ENCODE measurements at places on chromosomes 5 and 9. TPM values are rescaled to one million over a fixed set of nuclear protein-coding genes. Genes with fewer than 3 reads are reported as not detected.

GRCh38 chr5:96855031-96855872 lies 21.0 kb upstream of the ERAP2 start:
- no peak overlapping the region for H3K4me3 ChIP-seq
- H3K27ac ChIP-seq = no peak overlapping the region
- no peaks in the 10 kb centered on the region for H3K27me3 ChIP-seq
- no peaks in the 10 kb centered on the region for H3K36me3 ChIP-seq

DNA sequence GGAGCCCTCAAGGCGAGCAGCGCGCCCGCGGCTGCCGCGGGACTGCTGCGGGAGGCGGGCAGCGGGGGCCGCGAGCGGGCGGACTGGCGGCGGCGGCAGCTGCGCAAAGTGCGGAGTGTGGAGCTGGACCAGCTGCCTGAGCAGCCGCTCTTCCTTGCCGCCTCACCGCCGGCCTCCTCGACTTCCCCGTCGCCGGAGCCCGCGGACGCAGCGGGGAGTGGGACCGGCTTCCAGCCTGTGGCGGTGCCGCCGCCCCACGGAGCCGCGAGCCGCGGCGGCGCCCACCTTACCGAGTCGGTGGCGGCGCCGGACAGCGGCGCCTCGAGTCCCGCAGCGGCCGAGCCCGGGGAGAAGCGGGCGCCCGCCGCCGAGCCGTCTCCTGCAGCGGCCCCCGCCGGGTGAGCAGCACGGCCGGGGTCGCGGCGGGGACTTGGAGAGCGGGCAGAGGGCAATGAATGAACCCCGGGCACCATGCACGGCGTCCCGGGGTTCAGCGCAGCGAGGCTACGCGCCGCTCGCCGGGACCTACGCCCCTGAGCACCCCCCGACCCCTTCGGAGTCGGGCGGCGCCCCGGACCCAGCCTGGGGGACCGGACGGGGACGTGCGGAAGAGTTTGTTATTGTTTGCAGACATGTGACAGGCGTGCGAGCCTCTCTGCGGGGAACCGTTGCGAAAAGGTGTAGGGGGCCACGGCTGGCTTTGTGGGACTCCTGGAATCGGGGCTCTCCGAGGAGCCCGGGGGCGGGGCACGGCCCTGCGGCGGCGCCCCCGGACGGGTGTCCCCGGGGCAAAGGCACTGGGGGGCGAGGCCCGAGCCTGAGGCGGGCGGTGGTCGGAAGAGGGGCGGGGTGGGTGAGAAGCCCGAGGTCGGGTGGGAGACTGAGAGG lies 553 bp downstream of the MAP3K1 start:
- no peaks in the 10 kb centered on the region for H3K36me3 ChIP-seq
- DNase-seq = peak; percentile 67
- H3K27ac ChIP-seq = peak overlapping the region; percentile 91

DNA sequence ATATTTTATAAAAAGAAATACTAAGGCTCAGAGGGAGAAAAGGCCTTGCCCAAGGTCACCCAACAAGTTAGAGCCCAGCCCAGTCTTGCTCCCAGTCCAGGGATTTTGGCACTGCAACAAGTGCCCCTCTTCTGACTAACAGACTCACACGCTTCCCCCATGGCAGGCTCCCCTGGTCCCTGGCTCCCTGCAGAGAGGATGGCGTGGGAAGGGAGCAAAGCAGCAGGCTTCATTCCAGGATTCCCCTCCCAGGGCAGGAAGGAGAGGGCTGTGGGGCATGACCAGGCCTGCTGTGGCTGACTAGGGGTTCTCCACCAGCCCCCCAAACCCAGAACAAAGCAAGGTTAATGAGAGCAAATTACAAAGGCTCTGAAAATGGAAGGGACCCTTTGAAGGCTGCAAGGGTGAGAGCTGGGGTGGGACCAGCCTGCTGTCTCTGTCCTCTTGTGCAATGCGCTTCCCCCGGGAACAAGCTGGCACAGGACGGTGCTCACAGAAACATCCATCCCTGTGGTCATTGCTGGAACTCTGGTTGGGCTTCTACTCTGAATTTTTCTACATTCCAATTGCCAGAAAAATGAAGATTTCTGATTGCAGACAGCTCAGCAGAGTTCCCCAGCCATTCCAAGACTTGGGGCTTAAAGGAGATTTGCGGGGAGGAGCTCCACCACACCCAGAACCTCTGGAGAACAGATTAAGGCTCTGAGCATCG lies 37.1 kb upstream of the FAT2 start:
- peaks cover 3% of the 10 kb centered on the region for H3K27me3 ChIP-seq
- no peak for DNase-seq
- no peaks in the 10 kb centered on the region for H3K36me3 ChIP-seq
- no peak overlapping the region for H3K4me3 ChIP-seq
- H3K4me1 ChIP-seq = no peaks in the 10 kb centered on the region

DNA sequence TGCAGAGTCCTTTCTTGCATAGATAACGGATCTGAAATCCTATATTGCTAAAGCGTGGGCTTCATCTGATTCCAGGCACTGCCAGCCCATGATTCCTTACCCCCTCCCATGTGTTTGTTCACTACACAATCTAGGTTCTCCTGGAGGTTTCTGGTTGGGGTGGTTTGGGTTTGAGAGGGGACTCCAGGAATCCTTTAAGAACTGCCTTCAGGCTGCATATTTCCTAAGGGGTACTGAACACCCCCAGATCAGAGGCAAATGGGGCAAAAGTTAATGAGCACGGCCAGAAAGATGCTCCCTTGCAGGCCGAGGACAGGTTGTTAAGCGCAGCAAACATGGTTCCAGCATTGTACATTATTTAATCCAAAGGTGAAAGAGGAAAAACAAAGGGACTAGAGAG lies 9.9 kb downstream of the NR2F1 start:
- peaks cover 14% of the 10 kb centered on the region for H3K4me1 ChIP-seq
- no peak for DNase-seq
- H3K27ac ChIP-seq = no peak overlapping the region

DNA sequence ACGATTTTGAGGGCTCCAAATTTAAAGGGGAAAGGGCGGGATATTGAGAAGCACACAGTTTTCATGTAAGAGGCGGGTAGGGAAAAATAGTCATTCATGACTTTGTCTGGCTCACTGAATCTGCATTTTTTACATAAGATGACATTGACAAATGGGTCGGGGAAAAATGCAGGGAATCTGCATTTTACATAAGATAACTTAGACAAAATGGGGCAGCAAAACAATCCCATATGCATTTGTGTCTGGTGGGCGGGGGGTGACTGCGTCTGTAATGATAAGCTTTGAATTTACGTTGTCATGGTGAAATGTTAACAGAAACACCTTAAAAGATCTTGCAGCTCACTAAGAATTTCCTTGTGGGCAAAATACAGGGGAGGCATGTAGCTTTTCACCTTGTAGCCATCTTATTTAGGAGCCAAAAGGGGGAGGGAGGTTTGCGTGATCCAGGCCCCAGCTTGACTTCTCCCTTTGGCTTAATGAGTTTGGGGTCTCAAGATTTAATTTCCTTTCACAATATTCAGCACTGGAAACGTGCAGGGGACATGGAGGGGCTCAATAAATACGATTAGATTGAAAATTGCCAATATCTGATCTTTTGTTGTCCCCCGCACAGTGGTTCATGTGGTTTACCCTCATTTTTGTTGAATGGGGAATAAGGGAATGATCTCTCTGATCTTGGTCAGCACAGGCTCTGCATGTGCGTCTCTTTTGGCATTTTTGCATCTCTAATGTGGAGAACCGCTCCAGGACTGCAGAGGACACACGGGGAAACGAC lies 41.1 kb upstream of the GADD45G start:
- H3K36me3 ChIP-seq = no peaks in the 10 kb centered on the region
- no peak for DNase-seq
- H3K4me3 ChIP-seq = no peak overlapping the region
- no peak overlapping the region for H3K27ac ChIP-seq
- peaks cover 7% of the 10 kb centered on the region for H3K27me3 ChIP-seq

DNA sequence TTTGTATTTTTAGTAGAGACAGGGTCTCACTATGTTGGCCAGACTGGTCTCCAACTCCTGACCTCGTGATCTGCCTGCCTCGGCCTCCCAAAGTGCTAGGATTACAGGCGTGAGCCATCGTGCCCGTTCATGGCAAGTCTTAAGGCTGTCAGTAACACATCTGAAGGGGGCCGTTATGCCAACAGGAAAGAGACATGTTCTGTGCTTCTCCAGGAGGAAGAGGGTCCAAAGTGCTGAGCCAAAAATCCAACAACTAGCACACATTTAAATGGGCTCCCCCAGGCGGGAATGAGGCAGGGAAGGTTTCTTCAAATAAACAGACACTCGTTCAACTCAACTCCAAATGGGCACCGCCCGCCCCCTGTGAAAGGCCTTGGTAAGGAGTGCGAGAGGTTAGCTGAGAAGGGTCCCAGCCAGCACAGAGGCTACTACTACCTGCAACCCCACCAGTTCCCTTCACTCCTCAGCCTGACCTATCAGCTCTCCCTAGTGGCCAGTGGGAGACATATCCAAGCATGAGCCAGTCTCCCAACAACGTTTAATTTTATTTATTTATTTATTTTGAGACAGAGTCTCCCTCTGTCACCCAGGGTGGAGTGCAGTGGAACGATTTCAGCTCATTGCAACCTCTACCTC lies 84.1 kb upstream of the DMRT1 start:
- no peak overlapping the region for H3K27ac ChIP-seq
- H3K27me3 ChIP-seq = no peaks in the 10 kb centered on the region
- peak; percentile 25 for DNase-seq

GRCh38 chr5:123827811-123828210 lies 315.8 kb downstream of the CSNK1G3 start:
- no peaks in the 10 kb centered on the region for H3K27me3 ChIP-seq
- H3K27ac ChIP-seq = no peak overlapping the region
- no peaks in the 10 kb centered on the region for H3K36me3 ChIP-seq
- no peaks in the 10 kb centered on the region for H3K4me1 ChIP-seq

- H3K27ac ChIP-seq = no peak overlapping the region
- no peaks in the 10 kb centered on the region for H3K36me3 ChIP-seq
- no peaks in the 10 kb centered on the region for H3K27me3 ChIP-seq
Observed at GRCh38 chr5:159779481-159779880, 136.8 kb upstream of the ADRA1B start.

GRCh38 chr5:147667363-147667762 lies 115.2 kb downstream of the JAKMIP2 start:
- H3K4me1 ChIP-seq = no peaks in the 10 kb centered on the region
- H3K27me3 ChIP-seq = no peaks in the 10 kb centered on the region
- no peak overlapping the region for H3K27ac ChIP-seq
- DNase-seq = no peak
- H3K36me3 ChIP-seq = no peaks in the 10 kb centered on the region

DNA sequence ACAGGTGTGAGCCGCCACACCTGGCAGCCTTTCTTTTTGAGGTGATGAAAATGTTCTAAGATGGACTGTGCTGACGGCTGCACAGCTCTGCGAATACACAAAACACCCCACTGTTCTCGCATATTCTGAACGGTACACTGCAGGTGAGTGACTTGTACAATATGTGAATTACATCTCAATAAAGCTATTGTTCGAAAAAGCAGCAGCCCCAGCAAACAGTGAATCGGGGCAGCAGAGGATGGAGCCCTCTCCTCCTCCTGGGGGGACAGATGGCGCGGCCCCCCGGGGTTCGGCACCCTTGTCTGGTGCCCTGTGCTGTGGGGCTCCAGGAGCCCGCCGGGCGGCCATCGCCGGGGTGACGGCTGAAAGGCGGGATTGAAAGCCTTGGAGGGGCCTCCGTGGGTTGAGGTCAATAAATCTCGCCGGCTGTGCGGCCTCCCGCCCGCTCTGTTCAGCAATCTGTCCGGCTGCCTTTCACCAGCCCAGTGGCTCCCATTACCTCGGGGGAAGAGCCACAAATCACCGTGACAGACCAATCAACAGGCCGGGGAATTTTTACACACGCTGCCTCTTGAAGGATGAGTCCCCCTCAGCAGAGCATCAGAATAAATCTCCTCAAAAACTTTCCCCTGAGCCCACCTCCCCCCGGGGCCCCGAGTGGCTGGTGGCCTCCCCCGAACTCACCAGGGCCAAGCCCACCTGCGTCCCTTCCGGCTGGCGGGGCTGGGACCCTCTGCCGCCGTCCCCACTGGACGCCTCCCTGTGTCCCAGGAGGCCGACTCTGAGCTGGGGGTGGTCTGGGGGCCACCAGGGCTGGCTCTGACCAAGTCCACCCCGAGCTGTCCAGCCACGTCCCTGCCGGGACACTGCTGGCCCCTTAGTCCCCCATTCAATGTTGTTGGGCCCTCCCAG lies 37.8 kb upstream of the TMEM250 start:
- H3K4me3 ChIP-seq = no peak overlapping the region
- no peaks in the 10 kb centered on the region for H3K4me1 ChIP-seq
- H3K27ac ChIP-seq = no peak overlapping the region
- peaks cover 3% of the 10 kb centered on the region for H3K27me3 ChIP-seq
- no peaks in the 10 kb centered on the region for H3K36me3 ChIP-seq
- DNase-seq = no peak

DNA sequence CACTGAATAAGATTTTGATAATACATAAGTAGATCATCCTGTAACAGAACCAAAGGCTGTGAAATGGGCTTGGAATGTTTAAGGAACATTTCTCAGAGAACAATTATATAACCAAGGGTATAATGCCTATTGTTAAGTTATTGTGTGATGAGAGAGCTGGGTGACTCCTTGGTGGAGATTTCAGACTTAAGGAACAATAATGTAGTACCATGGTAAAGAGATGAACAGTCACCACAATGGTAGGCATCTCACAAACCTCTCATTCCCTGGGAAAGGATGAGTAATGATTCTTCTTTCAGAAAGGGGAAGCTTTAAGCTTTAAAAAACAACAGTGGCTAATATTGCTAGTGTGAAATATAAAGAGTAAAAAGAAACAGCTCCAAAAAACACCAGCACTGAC lies 147.4 kb downstream of the TRIM36 start:
- no peaks in the 10 kb centered on the region for H3K36me3 ChIP-seq
- H3K4me1 ChIP-seq = no peaks in the 10 kb centered on the region
- H3K27me3 ChIP-seq = no peaks in the 10 kb centered on the region
- H3K4me3 ChIP-seq = no peak overlapping the region

GRCh38 chr5:177984584-177985206 lies 11.3 kb downstream of the PROP1 start:
- peaks cover 8% of the 10 kb centered on the region for H3K4me1 ChIP-seq
- H3K27me3 ChIP-seq = no peaks in the 10 kb centered on the region
- no peak overlapping the region for H3K27ac ChIP-seq

The KIF20A gene
- polyA plus RNA-seq = 0.13 TPM

The DMRT2 gene
- polyA plus RNA-seq = not detected

The TAS2R1 gene
- not detected for polyA plus RNA-seq

The PCDHB10 gene
- not detected for polyA plus RNA-seq

The CAVIN4 gene
- not detected for polyA plus RNA-seq

The IFNB1 gene
- not detected for polyA plus RNA-seq

All from B cell (primary cell).